ENCODE measurements at places on chromosomes 5 and 9.

DNA sequence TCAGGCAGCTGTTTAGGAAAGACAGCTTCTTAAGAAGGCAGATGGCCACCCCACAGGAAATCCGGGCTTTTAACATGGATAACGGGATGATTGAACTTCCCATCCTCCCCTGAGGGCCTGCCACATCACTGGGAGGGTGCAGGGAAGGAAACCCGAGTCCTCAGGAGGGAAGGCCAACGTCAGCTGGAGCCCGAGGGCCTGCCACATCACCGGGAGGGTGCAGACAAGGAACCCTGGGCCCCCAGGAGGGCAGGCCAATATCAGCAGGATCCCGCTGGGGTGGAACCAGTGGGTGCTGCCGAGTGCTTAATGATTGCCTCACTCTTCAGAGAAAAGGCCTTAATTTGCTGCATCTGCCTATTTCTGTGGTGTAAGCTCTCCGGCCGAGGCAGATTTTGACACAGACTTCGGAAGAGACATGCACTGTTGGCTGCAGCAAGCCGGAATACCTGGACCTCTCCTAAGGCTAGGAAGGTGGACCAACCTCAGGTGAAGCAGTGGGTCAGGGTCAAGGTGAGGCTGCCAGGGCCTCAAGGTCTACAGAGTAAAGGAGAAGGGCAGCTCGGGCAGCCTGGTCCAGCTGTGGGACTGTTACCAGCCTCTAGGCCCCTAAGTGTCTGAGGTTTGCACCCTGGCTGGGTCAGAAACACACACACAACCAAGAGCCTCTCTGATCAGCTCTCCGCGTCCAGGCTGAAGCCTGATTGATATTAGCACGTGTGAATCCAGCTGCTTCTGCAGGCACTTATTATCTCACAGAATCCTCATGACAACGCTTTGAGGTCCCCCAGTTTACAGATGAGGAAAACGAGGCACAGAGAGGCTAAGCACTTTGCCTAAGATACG is 14.8 kb upstream of the COL5A1 start:
- no peak for DNase-seq

GRCh38 chr5:72122602-72123001 is 15.3 kb downstream of the MAP1B start:
- no peak for DNase-seq

DNA sequence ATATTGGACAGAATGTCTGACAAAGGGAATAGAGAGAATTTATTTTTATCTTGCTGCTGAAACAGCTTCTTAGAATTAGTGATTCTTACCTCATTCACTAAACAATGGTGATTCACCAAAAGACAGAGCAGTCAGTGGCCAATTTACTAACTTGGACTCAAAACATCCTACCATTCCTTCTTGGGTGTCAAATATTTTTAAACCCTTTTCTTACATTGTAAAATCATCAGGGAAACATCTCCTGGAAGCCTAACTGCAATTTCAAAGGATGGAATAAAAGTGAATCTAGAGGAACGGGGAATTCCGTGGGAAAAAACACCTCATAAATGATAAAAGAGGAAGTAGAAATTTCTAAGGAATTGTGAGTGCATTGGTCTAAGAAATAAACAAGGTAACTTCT is 97.7 kb downstream of the LHFPL2 start:
- no peak for DNase-seq

- DNase-seq, result no peak
These were observed 28.3 kb downstream of the JAK2 start for GRCh38 chr9:5013374-5013773.

DNA sequence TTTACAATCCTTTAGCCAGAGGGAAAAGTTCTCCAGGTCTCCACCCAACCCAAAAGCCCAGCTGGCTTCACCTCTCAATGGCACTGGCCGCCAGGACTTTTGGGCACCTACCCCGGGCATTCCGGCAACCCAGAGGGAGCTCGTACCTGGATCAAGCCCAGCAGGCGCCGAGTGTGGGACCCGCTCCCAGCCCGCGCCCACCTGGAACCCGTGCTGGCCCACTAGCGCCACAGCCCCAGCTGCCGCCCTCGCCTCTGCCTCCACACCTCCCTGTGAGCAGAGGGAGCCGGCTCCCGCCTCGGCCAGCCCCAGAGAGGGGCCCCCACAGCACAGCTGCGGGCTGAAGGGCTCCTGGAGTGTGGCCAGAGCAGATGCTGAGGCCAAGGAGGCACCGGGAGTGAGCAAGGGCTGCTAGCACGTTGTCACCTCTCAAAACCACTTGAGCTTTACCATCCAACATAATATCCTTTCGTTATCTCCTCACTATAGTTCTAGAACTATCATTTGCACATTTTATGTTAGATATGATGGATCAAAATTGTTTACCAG is 69.7 kb downstream of the GCNT1 start:
- no peak for DNase-seq

GRCh38 chr9:126650404-126651341 is 36.9 kb downstream of the LMX1B start:
- DNase-seq, result no peak
